Activated T-helper 1 cell treated with anti-CD3 and anti-CD28 coated beads, Interleukin-12 subunit alpha, Interleukin-12 subunit beta, Interleukin-2, Interleukin-4 antibody, amounts not matched to agents 30 ng/mL and 10 ng/mL and 1 ng/mL, durations not matched to agents 14 hours and 24 hours and 36 hours (primary cell): ENCODE measurements at places on chromosomes 6 and 20.

- no peak for DNase-seq
Measured at GRCh38 chr20:13788167-13788834, 3.5 kb downstream of the NDUFAF5 start.

GRCh38 chr20:44642203-44643153, 9.0 kb downstream of the ADA start:
- no peak for DNase-seq

DNA sequence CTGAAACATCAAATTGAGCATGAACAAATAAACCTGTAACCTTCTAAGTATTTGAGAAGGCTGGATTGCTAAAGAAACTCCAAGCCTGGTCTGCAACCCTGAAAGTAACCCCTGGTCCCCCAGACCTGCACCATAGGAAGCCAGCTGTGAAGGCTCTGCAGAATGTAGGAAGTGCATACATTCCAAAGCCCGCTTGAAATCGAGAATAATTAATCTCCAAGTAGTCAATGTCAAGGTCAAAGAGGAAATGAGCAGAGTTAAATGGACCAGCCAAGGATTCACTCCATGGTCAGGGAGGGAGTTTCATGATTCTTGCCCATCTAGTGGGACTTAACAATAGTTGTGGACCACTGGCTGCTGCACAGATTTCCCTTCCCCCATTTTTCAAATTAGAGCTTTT, 107.6 kb upstream of the RNF24 start:
- DNase-seq: no peak

- DNase-seq: no peak
Measured at GRCh38 chr6:170058878-170059485, 231.9 kb downstream of the DLL1 start.

DNA sequence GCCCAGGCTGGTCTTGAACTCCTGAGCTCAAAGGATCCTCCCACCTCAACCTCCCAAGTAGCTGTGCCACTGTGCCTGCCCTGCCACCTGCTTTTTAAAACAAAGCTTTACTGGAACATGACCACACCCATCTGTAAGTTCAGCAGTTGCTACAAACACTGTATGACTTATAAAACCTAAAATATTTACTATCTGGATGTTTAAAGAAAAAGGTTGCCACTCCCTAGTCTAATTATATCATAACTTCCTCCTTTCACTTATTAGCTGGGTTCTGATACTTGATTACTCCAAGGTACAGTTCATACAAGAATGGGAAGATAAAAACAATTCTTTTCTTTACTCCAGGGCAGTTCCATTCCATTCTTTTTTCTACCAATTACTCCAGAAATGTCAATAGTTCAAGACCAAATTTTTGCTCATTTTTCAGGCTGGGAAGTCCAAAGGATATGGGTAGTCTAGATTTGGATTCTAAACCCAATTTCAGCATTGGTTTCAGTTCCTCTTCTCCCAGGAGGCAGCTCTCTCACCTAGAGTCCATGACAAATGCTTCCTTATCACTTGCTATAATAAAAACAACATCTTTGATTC, 63.1 kb downstream of the SEC63 start:
- DNase-seq: no peak
